ENCODE measurements at places on chromosomes 2 and 18.

- no peak for DNase-seq
These were observed 27.2 kb downstream of the TBC1D8 start for GRCh38 chr2:101123795-101124471.

DNA sequence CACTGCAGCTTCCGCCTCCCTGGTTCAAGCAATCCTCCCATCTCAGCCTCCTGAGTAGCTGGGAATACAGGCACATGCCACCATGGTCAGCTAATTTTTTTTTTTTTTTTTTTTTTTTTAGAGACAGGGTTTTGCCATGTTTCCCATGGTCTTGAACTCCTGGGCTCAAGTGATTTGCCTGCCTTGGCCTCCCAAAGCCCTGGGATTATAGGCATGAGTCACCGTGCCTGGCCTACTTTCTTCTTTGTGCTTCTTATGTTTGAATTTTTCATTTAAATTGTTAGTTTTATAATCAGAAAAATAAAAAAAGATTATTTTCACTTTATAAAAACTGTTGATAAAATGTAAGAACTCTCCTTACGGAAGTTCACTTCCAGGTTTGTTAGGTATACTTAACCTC lies 101.5 kb upstream of the LPIN2 start:
- DNase-seq = no peak

DNA sequence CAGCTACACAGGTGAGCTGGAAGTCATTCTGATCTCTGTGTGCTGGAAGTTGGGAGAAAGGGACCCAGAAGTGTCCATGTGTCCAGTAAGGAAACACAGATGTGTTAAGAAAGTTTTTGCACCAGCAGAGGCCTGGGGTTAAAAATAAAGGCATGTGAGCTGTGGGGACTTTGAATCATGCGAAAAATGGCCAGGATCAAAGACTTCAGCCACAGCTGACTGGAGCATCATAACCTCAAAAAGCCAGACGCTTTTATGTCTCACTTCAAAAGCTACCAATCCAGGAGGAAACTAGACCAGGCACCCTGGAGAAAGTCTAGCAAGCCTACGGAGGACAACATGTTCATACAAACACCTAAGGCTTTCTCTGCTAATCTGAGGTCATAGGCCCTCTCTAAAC lies 503.6 kb upstream of the REG3G start:
- DNase-seq = no peak

DNA sequence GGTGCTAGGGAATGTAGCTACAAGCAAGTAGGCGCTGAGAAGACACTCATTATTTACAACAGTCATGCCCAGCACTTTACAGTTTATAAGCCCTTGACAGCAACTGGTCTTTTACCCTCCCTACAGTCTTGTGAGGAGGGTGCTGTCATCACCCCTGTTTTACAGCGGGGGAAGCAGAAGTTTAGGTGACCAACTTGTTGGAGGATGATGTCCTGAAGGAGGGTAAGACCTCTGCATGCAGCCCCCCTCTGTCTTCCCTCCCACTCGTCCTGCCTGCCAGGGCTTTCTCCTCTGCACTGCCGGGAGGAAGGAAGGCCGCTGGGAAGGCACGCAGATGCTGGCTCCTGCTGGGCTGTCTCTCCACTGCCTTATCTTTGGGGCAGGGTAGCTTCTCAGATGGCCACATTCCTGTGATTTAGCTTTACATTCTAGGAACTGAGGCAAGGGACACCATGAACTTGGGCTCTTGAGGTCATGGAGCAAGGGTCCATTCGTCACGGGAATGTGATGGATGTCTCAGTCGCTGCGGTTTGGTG lies 972 bp downstream of the IL1R1 start:
- no peak for DNase-seq

DNA sequence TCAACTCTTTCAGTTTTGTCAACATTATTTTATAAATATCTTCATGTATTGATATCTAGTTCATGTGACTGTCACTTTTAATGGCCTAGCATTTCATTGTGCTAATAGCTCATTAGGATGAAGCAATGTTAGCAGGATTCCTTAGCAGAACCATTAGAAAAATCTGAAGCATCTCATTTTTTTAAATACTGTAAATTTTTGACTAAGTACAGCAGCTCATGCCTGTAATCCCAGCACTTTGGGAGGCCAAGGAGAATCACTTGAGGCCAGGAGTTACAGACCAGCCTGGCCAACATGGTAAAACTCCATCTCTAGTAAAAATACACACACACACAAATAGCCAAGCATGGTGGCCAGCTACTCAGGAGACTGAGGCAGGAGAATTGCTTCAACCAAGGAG lies 15.6 kb upstream of the ANTXR1 start:
- DNase-seq = no peak

DNA sequence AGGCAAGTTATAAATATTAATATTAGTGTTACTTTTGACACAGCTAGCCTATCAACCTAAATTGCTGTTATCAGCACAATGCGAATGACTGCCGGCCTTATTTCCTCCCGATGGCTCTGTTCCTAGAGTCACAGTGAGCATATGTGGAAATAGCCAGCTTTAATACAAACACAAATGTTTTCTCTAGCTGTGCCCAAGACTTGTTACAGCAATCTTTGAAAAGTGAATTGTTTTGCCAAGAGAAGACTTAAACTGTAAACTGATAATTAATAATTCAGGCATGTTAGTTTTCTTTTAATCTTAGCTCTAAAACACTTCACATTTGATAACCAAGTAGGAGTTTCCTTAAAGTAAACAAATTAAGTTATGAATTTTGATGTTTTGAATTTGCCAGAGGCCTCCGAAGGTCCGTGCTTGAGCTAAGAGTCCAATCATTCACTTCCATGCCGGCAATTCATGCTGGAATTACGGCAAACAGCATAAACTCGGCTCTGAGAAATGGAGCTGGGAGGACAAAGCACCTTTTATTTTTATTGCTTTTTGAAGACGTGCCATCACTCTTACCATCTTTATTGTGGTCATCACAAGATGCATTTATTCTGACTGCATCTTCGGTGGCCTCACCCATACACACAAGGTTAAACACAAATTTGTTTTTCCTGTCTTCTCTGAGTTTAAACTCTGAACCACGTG lies 184.5 kb upstream of the CWC22 start:
- DNase-seq = peak; percentile 29

DNA sequence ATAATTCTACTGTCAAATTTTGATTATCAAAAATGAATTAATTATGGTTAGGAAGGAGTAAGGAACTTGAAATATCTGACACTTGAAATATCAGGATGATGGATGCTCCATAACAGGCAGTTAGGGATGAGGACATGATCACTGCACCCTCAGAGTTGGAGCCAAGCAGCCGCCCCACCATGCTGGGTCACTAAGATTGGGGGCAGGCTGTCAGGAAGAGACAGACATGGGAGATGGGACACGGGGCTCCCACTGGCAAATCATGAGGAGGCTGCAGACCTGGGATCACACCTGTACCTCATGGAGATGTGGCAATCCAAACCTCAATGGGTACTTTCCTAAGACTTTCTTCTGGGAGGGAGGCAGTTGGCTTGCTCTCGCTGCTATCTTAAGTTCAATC lies 982.0 kb upstream of the ZEB2 start:
- no peak for DNase-seq

- no peak for DNase-seq
These were observed 63.1 kb upstream of the B3GNT7 start for GRCh38 chr2:231332388-231332787.

DNA sequence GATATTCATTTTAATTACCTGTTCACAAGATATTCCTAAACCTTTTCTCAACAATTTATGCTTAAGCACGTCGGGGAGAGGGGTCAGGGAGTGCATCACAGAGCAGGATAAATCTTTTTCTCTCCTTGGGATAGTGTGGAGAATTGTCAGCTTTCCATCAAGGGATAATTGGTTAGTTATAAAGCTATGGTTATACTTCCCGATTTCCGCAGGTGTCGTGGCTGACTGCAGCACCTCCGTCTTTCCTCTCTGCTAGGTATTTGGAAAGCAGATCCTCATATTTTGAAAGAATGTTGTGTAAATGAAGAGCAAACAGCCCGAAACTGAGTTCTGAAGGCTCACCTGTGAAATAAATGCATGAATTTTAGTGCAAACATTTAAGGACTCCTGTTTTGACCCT lies 778 bp downstream of the DYNC2LI1 start:
- DNase-seq = no peak

DNA sequence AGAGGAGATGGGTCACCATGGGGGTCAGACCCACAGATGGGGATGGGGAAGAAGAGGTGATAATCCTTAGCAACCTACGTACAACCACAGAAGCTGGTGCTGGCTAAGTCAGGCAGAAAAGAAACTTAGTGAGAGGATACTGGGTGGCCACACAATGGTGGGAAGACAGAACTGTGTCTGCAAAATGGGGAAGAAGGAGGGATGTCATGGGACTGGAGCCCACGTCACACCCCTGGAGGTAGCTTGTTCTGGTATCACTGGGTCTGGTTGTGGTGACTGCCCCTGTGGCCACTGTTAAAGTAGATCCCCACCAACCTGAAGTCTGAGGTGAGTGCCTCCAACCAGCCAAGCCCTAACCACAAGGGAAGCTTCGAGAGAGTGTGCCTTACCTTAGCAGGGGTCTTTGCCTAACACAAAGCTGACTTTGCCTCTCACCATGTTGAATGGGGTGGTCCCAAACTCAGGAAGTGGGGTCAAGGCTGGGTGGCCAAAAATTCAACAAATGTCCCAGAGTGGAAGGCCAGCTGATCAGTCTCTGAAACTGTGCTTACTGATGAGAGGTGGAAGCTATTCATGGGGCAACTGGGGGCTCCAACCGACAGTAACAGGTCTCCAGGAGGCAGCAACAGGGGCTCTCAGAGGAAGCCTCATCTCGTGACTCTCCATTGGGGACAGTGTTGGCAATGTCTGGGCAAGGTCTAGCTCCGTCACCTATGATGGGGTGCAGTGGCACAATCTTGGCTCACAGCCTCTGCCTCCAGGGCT lies 64.8 kb upstream of the SLC1A4 start:
- DNase-seq = no peak

GRCh38 chr2:32958821-32959220 lies 12.1 kb downstream of the LTBP1 start:
- DNase-seq = no peak

DNA sequence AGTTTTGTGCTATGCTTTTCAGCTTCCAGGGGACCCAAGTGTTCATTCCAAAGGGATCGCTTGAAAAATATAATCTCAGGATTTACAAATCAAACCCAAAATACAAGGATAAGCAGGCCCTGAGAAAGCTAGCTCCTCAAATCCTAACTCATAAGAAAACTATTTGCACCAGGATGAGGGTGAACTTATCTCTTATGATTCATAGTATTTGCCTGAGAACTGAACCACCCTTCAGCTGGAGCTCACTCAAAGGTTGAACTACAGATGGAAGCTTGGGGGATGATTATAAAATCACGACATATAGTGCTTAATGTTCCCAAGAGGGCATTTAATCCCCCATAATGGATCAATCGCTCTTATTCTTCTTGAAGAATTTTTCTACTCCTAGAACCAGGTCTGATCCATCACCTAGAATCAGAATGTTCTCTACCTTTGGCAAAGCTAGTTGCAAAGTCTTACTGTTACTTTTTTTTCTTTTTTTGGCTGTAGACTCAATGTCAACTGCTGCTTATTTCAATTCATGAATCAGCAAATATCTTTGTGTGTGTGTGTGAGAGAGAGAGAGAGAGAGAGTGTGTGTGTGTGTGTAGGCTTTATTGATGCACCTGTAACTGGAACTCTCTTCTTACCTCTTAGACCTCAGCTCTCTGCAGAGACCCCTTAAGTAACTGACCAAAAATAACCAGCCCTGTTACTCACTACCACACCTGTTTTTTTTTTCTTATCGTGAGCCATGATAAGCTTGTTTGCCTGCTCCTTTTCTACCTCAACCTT lies 44.8 kb downstream of the ARL4C start:
- DNase-seq = no peak

- no peak for DNase-seq
These were observed 79.3 kb upstream of the TMEM247 start for GRCh38 chr2:46400016-46400415.

DNA sequence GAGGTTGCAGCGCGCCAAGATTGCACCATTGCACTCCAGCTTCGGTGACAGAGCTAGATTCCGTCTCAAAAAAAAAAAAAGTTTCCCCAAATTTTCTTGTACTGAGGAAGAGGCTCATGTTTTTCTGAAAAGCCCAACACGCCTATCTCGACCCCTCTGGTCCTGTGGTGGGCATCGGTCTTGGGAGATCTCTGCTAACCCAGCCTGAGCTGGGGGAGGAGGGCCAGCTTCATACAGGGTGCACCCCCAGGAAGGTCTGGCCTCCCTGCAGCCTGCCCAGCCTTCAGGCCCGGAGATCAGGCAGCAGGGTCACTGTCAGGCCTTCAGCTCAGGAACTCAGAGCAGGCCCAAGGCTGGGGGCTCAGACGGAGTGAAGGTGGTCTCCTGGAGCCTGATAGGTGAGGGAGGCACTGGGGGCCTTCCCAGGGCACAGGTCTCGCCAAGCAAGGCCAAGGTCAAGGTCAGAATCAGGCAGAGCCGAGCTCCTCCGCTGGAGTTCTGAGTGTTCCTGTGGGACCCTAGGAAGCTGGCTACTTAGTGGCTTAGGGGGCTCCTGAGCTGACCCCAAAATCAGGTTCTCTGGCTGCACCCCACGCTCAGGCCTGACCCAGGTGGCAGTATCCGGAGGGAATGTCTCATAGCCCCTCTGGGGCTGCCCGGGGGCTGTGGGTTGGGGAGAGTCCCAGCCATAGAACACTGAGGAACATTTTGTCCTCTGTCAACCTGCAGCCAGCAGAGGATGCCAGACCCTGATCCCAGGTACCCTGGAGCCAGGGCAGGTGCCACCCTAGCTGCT lies 37.9 kb upstream of the SMAD7 start:
- DNase-seq = no peak

DNA sequence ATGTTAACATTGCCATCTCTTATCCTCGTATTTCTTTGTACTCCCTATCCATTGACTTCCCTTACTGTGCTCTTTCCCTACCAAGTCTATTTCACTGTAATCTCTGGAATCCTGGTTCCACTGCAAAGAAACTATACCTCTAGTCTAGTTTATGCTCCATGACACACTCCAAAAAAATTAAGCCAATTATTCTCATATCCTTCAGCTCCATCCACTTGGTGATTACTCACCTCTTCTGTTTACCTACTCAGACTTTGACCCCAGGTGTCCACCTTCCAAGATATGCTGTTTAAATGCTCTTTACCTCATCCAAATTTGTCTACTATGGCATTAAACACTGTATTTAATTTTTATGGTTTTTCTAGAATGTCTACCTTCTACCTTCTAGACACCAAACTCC lies 137.9 kb downstream of the ATAD2B start:
- no peak for DNase-seq

DNA sequence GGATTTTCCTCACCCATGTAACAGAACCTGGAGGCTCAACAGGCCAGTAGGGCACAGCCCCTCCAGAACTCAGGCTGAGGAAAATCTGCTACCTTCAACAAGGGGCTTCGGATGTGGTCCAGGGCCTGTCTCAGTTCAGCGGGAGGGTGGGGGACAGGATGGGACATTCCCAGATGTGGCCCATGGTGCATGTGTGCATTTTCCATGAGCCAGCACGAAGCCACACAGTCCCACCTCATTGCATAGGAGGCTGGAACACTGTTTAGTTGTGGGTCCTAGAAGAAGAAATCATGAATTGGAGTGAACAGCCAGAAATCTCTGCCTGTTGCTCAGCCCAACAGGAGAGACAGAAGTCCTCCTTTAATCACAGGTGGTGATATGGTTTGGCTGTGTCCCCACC lies 469.6 kb upstream of the MYT1L start:
- no peak for DNase-seq

Measured in foreskin melanocyte (primary cell).